Stimulated activated CD4-positive, alpha-beta T cell treated with anti-CD3 and anti-CD28 coated beads, Interleukin-15, amount 100 ng/mL, for 1 hour (primary cell): ENCODE measurements at places on chromosomes 7 and 10.

- DNase-seq = no peak
These were observed 261.5 kb upstream of the IMMP2L start for GRCh38 chr7:111823826-111824225.

DNA sequence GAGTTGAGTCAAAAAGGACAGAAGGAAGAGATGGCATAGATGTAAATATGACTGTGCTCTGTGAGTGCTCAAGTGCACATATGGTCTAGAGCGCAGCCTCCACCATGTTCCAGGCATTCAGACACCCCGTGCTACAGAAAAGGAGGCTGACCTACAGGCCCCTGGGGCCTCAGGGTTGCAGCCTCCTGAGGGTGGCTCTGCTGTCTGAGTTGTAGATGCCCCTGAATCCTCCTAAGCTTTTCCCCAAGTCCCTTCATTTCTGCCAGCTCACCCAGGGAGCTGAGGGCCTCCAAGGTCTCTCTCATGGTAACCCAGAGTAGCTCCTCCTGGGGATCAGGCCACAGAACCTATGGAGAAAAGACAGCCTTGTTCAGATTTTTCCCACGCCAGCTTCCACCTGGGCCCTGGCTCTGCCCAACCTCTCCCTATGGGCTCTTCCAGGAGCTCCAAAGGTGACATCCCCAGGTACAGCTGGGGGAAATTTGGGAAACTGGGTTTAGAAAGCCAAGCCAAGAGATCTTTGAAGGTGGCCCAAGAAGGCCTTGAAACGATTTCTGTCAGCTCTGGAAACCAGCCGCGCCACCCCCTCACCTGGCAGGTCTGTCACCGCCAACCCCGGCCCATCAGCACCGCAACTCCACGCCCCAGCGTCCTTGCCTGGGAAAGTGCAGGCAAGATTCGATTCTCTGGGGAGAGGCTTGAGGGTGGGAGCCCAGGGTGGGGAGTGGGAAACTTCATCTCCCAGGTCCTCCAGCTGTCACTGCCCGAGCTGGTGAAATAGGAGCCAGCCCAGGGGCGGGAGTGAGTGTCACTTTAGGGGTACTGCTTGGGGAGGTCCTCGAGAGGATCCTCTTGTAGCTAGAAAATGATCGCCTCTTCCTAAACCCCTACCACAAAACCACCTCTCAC is 2.4 kb downstream of the ZNF467 start:
- DNase-seq = no peak

GRCh38 chr10:97096261-97097083 is 89.3 kb downstream of the SLIT1 start:
- no peak for DNase-seq

- DNase-seq = no peak
These were observed 233.6 kb upstream of the BMPER start for GRCh38 chr7:33671531-33672262.

GRCh38 chr7:139583826-139584553 is 60.5 kb downstream of the CLEC2L start:
- no peak for DNase-seq

DNA sequence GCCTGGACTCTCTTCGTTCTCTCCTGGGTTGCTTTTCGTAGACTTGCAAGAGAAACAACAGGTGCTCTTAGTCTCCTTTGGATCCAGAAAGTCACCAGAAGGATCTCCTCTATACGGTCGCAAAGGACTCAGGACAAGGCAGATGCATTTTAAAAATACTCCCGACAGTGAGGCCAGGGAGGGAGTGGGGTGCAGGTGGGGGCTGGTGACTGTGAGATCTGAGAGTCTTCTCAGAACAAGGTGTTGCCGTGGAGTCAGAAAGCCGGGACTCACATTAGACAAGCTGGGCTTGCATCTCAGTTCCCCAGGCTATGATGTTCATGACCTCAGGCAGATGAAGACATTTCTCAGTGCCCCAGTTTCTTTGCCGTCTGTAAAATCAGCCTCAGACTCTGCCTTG is 507.2 kb downstream of the TCERG1L start:
- no peak for DNase-seq

DNA sequence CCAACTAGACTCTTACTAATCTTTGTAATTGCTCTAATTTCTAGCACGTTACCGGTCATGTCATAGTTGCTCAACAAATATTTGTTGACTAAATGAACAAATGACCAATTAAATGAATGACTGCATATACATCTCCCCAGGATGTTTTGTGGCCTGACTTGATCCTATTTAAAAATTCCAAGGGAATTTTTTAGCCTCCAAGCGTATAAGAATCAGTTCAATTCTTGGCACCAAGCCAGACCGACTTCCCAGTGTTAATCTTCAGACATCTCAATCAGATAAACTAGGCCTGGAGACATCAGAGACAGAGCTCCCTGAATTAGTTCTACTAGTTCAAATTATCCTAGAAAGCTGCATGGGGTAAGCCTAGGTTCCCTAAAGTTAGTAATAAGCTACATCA is 96.0 kb downstream of the GSAP start:
- DNase-seq = no peak

DNA sequence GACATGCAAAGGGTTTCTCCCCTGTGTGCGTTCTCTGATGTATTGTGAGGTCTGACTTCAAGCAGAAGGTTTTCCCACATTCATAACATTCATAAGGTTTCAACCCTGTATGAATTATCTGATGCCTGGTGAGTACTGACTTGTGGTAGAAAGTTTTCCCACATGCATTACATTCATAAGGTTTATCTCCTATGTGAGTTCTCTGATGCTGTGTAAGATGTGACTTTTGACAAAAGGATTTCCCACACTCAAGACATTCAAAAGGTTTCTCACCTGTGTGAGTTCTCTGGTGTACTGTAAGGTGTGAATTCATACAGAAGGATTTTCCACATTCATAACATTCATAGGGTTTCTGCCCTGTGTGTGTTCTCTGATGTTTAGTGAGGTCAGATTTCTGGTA is 45.1 kb downstream of the ZNF33B start:
- DNase-seq = no peak

DNA sequence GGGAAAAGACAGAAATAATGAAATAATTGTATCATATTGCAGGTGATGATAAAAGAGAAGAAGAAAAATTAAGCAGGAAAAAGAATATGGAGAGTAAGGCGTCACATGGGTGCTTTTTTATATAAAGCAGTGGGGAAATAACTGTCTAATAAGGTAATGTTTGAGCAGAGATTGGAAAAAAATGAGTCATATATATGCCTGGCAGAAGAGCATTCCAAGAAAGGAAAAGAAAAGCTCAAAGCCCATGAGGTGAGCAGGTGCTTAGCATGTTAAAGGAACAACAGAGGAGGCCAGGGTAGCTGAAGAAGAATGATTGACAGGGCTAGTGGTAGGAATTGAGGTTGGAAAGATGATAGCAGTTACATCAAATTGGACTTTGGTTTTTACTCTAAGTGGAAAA is 739.5 kb downstream of the SORCS1 start:
- DNase-seq = no peak

- DNase-seq = no peak
These were observed 485.3 kb upstream of the GALNT17 start for GRCh38 chr7:70646536-70647248.

DNA sequence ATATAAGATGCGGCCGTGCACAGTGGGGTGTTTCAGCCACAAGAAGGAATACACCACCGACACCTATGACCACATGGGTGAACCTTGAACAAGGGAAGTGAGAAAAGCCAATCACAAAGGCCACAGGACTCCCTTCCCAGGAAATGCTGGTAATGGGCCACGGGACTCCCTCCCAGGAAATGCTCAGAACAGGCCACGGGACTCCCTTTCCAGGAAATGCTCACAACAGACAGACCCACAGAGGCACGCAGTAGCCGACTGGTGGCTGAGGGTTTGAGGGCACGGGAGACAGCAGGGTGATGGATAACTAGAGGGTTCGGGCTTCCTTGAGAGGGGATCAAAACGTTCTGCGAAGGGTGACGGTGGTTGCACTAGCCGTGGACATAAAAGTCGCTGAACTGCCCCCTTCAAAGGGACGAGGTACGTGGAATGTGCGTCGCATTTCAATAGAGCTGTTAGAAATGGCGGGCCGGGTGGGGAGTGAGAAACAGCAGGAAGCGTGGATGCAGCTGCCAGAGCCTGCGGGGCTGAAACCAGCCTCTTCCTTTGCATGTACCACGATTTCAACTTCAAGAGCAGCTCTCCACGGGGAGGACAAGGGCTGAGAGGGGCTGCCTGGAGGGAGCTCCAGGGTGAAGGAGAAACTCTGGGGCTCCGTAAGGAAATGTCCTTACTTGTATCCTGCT is 274.0 kb downstream of the ELFN1 start:
- no peak for DNase-seq

- no peak for DNase-seq
These were observed 206.2 kb downstream of the PPP1R9A start for GRCh38 chr7:95113590-95113989.

- no peak for DNase-seq
These were observed 6.1 kb downstream of the IQUB start for GRCh38 chr7:123528265-123528664.

DNA sequence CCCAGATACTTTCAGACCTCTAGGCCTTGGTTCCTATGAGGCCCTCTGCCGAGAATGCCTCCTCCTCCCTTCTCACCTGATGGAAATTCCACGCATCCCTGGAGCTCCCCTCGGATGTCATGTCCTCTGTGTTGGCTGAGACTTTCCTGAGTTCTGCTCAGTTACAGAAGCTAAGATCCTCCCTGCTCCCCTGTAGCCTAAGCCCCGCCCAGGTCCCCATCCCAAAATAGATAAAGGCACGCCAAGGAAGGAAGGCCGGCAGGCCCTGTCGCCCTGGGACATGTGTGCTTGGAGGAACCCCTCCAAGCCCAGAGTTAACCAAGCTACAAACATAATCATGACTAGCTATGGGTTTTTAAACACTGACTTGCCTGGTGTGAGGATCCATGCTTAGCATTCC is 123.5 kb downstream of the SORBS1 start:
- no peak for DNase-seq

- DNase-seq = no peak
These were observed 44.5 kb upstream of the ZMIZ1 start for GRCh38 chr10:79024296-79024695.

GRCh38 chr7:80681272-80681885 is 42.9 kb downstream of the CD36 start:
- DNase-seq = no peak

- DNase-seq = no peak
These were observed 386.5 kb downstream of the INHBA start for GRCh38 chr7:41316410-41316809.

GRCh38 chr7:946256-946996 is 8.1 kb downstream of the ADAP1 start:
- no peak for DNase-seq

GRCh38 chr10:6774406-6774805 is 194.3 kb upstream of the PRKCQ start:
- no peak for DNase-seq

- no peak for DNase-seq
These were observed 167.4 kb upstream of the PRSS58 start for GRCh38 chr7:142425281-142425680.
